Tibial nerve (tissue), 4 donors: ENCODE measurements at places on chromosomes 12 and 14.

- DNase-seq, result no peak
Measured at GRCh38 chr14:89959853-89960445, 4.2 kb downstream of the TDP1 start.

DNA sequence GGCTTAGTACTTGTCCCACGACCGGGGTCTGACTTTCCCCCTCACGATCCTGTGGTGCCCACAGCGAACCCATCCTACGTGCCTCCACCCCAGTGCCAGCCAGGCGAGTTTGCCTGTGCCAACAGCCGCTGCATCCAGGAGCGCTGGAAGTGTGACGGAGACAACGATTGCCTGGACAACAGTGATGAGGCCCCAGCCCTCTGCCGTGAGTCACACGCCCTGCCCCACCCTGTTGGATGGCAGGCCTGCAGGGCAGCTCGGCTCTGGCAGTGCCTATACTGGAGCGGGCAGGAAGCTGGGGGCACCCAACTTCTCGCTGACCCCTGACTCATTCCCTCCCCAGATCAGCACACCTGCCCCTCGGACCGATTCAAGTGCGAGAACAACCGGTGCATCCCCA is 18.3 kb upstream of the LRP1-AS start:
- no peak for DNase-seq

DNA sequence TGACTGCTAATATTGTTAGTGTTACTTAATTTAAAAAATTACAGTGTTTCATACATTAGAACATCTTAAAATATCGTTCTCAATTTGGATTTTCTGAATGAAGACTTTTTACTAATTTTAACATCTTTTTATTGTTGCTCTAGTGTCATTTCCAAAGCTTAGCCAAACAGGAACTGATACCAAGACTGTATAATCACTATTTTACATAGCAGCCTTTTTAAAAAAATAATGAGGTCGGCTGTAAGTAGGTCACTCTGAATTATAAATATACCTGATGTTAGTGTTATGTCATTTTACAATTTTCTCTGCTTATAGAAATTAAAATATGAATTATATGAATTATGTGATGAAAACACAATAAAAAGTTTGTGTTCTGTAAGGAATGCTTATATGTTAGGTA is 321.5 kb downstream of the TMEM117 start:
- DNase-seq, result no peak

- no peak for DNase-seq
Measured at GRCh38 chr14:74621556-74621955, 9.5 kb upstream of the LTBP2 start.

GRCh38 chr12:68792952-68793351 is 15.0 kb upstream of the MDM2 start:
- DNase-seq, result no peak

DNA sequence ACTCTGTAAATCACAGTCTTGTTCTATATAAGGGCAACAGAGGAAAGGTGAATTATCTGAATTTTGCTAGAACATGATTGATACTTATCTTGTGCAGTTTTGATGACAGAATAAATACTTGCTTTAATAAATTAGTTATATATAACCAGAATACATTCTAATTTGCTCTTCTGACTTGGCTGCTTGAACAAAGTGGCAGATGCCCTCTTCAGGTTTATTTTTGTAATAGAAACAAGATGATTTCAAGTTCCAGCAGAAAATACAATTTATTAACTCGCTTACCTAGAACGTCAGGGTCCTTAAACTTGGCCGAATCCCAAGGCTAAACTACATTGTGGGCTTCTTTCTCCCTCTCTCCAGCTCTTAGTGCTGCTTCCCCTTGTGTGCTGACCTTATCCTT is 57.6 kb upstream of the SSTR1 start:
- no peak for DNase-seq

GRCh38 chr12:111503116-111503515 is 96.0 kb downstream of the ATXN2 start:
- no peak for DNase-seq

GRCh38 chr14:22822016-22822570 is 6.9 kb upstream of the SLC7A7 start:
- no peak for DNase-seq

DNA sequence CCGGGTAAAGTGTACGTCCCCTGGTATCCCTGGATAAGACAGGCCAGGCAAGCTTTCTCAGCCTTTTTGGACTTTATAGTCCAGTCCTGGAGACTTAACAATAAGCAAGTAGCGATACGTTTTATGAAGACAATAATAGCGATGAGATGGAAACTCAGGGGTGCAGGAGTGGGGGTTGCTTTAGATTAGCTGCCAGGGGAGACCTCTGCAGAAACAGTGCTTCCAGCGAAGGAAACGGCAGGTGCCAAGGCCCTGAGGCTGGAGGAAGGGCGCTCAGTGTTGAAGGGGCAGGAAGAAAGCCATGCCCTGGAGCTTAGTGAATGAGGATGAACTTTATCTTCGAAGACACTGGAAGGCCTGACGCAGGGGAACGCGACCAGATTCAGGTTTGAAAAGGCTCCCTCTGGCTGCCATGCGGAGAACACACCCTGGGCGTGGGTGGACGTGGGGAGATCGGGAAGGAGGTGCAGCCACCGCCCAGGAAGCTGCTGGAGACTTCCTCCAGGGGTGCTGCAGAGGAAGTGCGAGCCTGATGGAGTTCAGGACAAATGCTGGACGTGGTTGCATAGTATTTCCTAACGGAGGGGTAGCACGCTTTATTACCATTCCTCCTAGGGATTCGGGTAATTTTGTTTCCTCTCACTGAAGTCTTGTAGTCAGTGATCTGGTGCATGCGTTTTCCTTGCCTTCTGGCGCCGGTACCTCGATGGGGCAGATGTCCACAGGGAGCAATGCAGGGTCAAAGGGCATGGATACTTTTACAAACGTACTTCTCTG is 26.1 kb upstream of the UBC start:
- DNase-seq, result peak; percentile 89

DNA sequence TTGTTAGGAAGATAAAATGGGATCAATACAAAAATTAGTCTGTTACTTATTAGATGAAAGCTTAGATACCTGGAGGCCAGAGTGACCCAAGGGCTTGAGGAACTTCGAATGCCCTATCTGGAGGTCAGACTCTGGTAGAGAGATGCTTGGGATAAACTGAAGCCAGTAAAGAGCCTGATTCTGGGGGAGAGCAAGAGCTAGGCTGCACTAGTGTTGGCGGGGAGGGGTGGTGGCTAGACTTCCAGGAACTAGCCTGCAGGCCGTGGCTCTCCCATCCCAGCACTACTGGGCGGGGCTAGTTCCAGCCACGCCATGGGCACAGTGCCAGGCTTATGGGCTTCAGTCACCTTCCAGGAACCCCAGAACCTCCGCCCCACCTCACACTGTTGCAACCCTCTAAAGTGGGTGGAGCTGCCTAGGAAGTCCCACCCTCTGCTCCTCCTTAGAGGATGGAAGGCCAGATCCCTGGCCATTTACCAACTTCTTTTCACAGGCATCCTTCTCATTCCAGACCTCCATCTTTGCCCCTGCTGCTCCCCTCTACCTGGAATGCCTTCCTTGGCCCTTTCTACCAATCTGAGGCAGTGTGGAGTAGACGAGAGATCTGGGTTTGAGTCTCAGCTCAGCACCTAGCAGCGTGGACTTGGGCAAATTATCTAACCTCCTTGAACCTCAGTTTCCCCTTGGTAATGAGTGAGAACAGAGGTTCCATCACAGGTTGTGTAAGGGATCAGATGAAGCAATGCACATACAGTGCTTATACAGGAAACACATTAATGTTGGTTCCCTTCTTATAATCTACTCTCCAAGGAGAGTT is 6.3 kb upstream of the NFE2 start:
- peak; percentile 60 for DNase-seq

- DNase-seq, result no peak
Measured at GRCh38 chr12:96425951-96426350, 25.7 kb upstream of the CDK17 start.

GRCh38 chr12:38930990-38931389 is 25.6 kb upstream of the CPNE8 start:
- DNase-seq, result no peak

- no peak for DNase-seq
Measured at GRCh38 chr14:93717668-93718320, 70.5 kb downstream of the PRIMA1 start.

GRCh38 chr14:53881161-53881871 is 75.3 kb downstream of the BMP4 start:
- no peak for DNase-seq

DNA sequence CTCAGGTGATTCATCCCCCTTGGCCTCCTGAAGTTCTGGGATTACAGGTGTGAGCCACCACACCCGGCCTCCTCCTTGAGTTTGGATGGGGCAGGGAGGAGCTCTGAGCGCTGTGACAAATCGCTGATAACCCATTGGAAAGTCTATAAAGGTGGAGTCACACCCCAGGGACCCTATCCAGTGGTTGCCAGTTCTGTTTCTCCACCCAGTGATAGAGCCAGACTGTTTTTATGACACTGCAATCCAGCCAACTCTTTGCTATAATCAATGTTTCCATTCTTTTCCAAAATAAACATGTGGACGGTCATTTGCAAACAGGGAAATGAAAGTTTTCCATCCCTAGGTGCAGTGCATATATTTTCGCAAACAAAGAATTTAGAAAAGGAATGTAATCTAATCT is 142.0 kb upstream of the PELI2 start:
- DNase-seq, result no peak

GRCh38 chr12:111173836-111174235 is 195.1 kb downstream of the PHETA1 start:
- DNase-seq, result no peak

DNA sequence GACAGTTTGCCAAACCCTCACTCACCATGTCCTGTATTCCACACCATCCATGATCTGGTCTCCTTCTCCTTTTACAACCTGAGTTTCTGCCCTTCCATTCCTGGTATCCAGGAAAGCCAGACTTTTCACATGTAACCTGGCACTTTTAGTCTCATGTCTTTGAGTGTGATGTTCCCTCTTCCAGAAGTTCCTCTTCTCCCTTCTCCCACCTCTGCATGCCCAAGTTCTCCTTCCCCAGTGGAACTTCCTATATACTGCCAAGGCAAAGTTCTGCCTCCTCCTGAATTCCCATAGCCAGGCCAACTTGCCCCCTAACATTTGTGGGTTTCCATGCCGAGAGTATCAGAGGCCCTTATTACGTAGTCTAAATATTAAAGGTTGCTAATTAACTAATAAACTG is 3.2 kb upstream of the ITPR2 start:
- no peak for DNase-seq

GRCh38 chr12:52204095-52204930 is 12.5 kb upstream of the KRT80 start:
- no peak for DNase-seq

GRCh38 chr12:40222247-40222646 is 2.5 kb upstream of the LRRK2 start:
- DNase-seq, result no peak

DNA sequence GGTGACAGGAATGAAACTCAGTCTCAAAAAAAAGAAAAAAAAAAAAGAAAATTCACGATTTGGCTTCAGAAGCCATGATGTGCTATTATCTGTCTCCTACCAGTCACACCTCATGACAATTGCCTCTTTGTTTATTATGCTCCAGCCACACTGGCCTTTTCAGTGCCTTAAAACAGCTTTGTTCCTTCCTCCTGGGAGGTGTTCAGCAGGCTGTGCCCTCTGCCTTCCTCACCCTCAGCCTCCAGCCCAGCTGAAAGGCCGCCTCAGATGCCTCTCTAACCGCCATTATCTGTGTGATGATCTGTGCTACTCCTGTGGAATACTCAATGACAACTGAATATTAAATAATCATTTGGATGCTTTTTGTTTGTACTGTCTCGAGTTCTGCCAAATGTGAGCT is 8.6 kb upstream of the ARPC3 start:
- DNase-seq, result no peak

DNA sequence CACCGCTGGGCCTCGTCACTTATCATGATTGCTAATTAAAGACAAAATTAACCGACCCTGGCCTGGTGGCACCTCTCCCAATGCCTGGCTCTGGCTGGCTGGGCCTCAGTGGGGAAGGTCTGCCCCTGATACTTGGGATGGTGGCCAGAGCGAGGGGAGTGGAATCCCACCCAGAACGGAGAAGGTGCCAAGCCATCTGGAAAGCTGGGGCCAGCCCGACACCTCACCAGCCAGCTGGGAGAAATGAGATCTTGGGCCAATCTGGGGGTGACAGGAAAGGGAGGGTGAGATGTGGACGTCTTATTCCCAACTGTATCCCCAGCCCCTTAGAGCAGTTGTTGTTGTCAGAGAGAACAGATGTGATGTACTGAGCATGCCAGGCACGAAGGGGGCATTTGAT is 215.0 kb upstream of the PWP1 start:
- no peak for DNase-seq

- no peak for DNase-seq
Measured at GRCh38 chr14:55881577-55882241, 236.5 kb upstream of the PELI2 start.
